ENCODE measurements at places on chromosomes 6 and 20.

- no peak for DNase-seq
Measured at GRCh38 chr20:59006167-59006863, 739 bp downstream of the CTSZ start.

DNA sequence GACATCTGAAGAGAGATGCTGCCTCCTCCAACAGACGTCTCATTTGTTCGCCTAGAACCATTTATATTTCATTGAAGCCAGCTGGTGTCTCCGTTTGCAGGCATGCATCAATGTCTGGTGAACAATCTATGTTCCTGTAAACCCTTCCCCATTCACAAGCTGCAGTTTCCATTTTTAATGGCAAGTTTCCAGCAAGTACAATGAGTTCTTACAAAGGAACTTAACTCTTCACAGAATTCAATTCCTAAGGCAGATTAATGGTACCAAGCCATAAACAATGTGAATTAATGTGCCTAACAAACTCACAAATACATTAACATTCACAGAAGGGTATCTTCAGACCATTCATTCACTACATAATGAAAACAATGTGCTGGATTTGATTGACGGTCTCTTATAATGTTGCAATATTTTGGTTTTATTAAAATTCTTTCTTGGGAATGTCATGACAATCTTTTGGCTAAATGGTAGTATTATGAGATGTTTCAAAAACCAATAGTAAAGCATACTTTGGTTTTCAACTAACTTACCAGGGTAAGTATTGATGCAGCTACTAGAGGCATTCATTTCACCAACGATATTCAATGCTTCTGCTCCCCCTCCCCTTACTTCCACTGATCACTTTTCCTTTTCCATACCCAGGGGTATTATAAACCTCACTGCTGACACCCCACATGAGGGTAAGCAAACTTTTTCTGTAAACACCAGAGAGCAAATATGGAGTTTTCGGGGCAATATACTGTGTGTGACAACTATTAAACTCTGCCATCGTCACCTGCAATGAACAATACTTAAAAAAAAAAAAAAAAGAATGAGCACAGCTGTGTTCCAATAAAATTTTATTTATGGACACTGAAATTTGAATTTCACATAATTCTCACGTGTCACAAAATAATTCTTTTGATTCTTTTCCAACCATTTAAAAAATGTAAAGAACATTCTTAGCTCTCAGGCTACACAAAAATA lies 4.2 kb downstream of the AKIRIN2 start:
- peak; percentile 91 for DNase-seq

- DNase-seq = no peak
Measured at GRCh38 chr20:64080013-64080812, at the start of gene OPRL1. Gene OPRL1 (plus strand): TSS chr20:64080082. CDS start chr20:64092721, 12,639 bp downstream.

DNA sequence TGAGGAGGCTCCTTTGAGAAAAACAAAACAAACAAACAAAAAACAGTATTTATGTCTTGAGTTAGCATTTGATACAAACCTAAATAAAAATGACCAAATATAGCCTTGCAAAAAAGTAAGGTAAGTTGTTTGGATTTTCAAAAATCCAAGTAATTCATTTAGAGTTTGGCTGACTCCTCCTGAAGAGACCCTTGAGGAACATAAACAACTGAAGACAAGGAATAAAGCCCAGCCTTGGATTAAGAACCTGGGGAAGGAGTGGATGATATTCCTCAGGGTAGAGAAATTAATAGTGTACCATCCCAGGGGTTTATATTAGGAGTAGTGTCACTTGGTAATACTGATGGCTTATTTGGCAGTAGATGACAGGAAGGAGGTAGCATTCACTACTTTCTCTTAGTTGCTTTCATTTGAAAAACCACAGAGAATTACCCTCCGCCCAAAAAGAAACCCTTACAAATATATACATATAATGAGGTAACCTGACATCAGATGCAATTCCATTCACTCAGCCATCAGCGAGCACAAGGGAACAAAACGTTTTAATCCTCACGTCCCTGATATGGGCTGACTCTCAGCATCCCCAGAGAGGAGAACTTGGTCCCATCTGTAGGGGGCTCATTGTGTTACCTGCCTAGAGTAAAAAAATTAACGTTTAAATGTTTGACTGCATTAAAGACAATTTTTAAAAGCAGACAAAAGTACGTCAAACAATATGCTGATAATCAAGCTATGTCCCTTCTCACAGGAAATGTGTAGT lies 57.0 kb downstream of the SOBP start:
- no peak for DNase-seq

DNA sequence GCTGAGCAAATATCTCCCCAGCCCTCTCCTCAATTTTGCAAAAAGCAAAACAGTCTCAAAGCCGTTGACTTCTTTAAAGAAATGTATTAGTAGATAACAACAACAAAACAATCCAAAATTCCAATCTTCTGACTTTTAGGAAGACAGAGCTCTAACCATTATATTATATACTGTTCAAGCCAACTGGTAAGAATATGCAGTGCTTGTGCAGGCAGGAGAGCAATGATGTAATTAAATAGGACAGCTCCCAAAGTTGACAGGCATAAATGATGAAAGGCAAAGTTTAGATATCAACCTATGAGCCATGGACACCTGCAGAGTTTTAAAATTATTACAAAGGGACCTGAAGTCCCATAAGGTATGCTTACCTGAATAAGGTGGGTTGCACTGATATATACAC lies 16.6 kb upstream of the CEP85L start:
- DNase-seq = peak; percentile 29

DNA sequence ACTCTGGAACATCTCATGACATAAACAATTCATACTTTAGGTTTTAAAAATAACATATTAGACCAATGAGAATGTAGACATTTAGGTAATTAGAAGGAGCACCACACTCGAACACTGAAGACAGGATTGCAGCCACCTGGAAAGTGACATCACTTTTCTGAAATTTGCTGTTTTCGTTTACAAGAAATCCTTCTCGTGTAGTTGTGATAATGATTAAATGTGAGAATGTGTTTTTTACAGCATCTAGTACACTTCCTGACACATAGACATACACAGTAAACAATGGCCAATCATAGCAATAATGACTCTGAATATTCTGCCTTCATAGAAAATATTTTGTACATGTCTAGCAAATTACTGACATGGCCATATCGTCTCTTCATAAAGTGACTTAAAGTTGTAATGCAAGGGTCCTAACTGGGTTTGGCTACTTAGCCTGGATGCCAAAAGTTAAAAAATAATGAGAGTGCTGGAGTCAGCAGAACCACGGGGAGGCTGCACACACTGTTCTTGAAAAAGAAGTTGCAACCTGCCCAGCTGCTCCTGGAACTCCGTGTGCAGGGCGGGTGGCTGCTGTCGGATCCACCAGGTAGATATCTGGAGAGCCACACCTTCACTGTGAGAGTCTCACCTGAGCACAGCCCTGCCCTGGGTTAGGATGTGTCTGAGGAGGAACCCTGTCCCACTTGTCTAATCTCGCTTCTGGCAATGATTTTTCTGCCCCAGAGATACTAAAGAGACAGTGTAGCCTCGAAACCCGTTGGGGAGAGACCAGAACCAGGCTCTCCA lies 212.9 kb downstream of the QKI start:
- DNase-seq = no peak

DNA sequence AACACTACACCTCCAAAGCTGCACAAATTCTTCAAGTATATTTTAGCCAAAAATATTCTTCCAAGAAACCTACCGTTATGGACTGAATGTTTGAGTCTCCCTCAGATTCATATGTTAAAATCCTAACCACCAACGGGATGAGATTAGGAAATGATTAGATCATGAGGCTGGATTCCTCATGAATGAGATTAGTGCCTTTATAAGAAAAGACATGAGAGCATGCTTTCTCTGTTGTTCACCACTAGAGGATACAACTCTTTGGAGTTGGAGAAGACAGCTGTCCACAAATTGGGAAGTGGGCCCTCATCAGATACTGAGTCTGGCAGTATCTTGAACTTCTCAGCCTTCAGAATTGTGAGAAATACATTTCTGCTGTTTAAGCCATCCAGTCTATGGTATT lies 7.1 kb upstream of the SLC17A4 start:
- DNase-seq = no peak

DNA sequence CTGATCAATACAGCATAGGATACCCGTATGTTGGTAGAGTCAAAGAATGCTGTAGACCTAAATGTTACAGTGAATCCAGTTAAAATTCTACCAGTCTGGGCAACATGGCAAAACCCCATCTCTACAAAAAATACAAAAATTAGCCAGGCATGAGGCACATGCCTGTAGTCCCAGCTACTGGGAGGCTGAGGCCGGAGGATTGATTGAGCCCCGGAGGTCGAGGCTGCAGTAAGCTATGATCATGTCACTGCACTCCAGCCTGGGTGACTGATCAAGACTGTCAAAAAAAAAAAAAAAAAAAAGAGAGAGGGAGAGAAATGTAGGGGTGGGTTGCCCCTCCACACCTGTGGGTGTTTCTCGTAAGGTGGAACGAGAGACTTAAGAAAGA lies 167.5 kb downstream of the SLC16A10 start:
- no peak for DNase-seq

DNA sequence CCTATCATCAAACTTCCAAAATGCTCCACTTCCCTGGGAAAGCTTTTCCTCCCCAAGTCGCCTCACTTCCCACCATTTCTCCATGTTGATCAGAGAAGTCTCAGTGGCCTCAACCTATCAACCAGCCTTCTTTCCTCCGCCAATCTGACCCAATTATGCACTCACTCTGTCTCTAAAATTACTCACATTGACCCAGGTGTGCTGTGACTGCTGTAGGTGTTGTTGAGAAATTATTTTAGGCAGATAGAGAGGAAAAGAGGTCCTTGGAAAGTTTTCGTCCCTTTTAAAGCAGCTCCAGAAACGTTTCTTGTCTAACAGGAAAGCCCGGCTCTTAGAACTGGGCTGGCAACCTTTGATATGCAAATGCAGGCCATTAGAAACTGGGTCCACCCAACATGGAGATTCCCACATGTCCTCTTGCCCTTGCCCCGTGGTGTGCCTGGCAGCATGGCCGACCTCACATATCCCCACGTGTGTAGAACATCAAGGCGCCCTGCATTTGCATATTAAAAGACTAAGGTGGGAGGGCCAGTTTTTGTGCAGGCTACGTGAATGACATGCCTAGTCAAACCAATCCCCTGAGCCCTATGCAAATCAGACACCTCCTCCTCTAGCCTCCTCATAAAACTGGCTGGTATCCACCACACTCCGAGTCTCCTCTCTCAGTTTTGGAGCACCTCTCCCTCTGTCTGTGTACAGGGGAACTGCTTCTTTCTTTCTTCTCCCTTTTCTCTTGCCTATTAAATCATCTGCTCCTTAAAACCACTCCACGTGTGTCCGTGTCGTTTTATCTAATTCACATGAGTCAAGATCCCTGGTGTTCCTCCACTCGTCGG lies 12.9 kb downstream of the IPCEF1 start:
- peak; percentile 16 for DNase-seq

GRCh38 chr6:15312500-15312899 lies 66.6 kb downstream of the JARID2 start:
- DNase-seq = peak; percentile 62

DNA sequence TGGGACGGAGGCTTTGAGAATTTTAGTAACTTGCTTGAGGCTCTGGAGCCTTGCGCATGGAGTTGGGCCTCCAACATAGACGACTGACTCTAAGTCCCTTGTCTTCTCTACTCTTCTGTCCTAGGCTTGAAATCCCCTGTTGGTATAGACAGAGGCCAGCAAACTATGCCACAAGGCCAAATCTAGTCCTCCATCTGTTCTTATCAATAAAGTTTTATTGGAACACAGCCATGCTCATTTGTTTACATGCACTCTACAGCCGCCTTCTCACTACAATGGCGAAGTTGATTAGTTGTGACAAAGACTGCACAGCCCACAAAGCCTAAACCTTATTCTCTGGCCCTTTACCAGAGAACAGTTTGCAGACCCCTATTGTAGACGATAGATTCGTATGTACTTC lies 174.1 kb upstream of the ZFP64 start:
- DNase-seq = no peak

- DNase-seq = no peak
Measured at GRCh38 chr6:128806261-128806660, 76.7 kb upstream of the LAMA2 start.

- no peak for DNase-seq
Measured at GRCh38 chr6:111861431-111861885, 11.8 kb downstream of the FYN start.

DNA sequence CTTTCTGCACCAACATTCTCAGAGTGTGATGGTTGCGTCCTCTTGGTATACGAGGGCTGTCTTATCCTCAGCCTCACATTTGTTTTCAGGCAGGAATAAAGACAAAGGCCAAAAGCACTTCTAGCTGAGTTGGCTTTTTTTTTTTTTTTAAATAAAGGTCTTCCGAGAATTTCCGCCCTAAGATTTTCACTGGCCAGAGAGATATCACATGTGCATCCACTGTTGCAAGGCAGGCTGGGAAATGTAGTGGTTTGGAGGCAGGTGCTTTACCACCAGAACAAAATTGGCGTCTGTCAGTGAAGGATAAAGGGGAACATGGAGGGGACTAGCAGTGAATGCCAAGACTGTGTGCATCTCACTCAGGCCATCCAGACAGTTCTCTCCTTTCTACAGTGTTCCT lies 334.9 kb upstream of the SOX4 start:
- no peak for DNase-seq

- DNase-seq = peak; percentile 59
Measured at GRCh38 chr6:30091577-30092381, 16.2 kb upstream of the RNF39 start.

DNA sequence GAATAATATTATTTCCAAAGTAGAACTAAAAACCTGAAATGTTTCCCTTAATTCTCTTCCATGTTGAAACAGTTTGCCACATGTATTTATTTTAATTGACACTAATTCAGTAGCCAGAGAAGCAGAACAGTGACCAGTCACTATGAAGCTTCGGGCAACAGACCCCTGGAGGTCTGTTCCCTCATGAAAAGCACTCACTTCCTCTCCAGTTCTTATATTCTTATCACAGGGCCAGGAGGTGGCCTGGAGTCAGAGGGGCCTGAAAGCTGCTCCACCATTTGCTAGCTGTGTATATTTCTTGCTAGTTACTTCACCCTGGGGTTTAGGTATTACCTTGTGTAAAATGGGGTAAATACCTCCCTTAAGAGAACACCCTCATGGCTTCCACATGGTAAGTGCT lies 49.1 kb downstream of the MAP7 start:
- DNase-seq = no peak

DNA sequence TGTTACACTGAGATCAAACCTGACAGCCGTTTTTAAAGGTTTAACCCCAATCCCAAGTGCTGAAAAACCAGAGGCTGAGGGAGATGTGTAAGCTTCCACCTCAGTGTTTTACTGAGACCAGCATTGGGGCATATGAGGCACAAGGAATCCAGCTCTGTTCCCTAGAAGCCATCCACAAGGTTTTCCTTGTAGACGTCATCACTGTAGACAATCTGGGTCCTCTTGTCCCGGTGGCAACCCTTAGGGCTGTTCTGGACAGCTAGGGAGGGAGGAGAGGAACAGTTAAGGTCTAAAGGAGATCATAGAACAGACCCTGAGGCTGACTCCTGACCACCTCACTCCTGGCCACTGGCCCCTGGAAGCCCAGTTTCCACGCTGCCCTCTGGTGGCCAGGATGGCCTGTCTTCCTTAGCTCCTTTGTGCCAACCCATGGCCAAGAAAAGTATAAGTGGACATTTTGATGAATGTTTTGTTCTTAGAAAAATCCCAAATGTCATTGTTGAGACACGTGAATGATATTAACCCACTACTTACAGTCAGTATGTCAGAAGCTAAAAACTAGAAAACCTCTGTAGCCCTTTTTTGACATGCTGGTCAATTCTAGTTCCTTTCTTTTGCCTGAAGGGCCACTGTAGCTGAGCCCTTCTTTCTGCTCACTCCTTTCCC lies 6.4 kb downstream of the CFB start:
- DNase-seq = peak; percentile 63
